T-cell (primary cell): ENCODE measurements at places on chromosomes 6 and 20. TPM values are rescaled to one million over a fixed set of nuclear protein-coding genes. Genes with fewer than 3 reads are reported as not detected.

DNA sequence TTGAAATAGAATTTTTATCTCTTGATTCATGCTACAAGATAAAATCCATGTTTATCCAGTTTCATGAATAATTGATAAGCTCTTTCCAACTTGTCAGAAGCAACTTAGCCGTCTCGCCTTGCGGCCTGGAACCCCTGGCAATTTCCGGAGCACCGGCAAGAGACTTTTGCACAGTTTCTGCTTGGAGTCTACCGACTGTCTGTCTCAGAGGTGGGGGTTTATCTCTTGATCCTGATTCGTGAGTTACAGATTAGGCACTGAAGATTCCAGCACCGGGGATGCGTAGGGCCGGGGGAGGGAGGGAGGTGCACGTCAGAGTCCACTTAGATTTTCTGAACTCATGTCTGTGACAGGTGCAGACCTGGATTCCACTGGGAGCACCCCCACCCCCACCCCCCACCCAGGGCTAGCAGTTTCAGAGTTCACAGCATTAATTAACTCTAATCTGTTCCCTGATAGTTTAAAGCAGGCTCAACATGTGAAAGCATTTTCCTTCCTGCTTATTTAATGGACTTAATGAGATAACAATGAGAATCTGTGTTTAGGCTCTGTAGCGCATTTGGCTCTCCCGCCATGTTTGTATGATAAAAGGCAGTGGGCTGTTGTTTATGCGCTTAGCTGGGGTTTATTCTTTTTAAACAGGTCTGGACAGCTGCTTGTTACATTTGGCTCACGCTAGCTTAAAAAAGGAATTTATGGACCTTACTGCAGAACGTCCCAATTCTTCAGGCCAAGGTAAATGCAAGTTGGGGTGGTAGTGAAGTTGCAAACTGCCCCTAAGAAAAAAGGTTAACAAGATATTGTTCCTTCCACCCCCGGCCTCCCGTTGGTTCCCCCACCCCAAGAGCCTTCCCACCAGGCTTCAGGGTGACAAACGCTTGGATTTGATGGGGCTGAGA, 8.1 kb upstream of the APCDD1L start:
- DNase-seq: no peak
- H3K36me3 ChIP-seq: no peaks in the 10 kb centered on the region
- H3K4me3 ChIP-seq: no peak overlapping the region
- H3K4me1 ChIP-seq: no peaks in the 10 kb centered on the region

GRCh38 chr6:20927130-20927860, 393.0 kb downstream of the CDKAL1 start:
- no peaks in the 10 kb centered on the region for H3K27me3 ChIP-seq
- H3K27ac ChIP-seq: no peak overlapping the region
- no peak overlapping the region for H3K4me3 ChIP-seq
- H3K4me1 ChIP-seq: no peaks in the 10 kb centered on the region
- no peaks in the 10 kb centered on the region for H3K36me3 ChIP-seq
- no peak for DNase-seq

DNA sequence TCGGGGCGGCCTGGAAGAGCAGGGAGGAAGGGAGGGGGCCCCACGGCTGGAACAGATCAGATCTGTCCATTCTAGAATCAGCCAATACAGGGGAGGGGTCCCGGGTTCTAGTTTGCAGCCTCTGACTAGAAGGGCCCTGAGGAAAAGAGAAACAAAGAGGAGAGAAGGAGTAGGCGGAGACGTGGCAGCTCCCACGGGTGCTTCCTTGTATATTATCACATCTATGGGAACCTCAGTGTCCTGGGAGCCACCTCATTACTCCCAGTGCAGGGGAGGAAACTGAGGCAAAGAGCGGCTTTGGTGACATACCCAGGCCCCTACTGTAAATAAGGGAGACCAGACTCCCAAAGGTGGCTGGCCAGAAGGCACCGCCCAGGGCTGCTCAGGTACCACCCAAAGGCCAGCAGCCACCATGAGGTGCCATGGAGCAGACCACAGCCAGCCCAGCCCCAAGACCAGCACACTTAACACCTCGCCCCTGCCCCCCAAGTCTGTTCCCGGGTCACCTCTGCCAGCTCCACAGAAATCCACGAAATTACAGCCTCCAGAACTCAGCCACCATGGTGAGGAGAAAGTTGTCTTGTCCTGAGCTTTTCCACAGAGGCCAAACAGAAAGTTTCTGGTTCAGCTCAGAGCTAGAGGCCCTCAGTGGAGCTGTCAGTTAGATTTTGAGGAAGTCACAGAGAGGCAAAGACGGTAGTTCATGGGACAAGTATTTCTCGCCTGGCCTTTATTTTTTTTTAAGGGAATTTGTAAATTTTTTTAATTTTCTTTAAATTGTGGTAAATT, 2.1 kb downstream of the ZC3H12D start:
- H3K27me3 ChIP-seq: no peaks in the 10 kb centered on the region
- peak overlapping the region; percentile 98 for H3K27ac ChIP-seq
- H3K4me1 ChIP-seq: peaks cover 15% of the 10 kb centered on the region
- H3K36me3 ChIP-seq: no peaks in the 10 kb centered on the region
- no peak for DNase-seq

The C6orf15 gene
- total RNA-seq: not detected

The CCN5 gene
- total RNA-seq: 0.29 TPM

The FUT9 gene
- total RNA-seq: not detected

GRCh38 chr6:15513801-15514711, 148.8 kb downstream of the DTNBP1 start:
- H3K4me1 ChIP-seq: no peaks in the 10 kb centered on the region
- H3K27ac ChIP-seq: no peak overlapping the region
- no peak overlapping the region for H3K4me3 ChIP-seq
